BJ (cell line): ENCODE measurements at places on chromosomes 12 and 14.

GRCh38 chr12:21828136-21828775 lies 53.8 kb upstream of the KCNJ8 start:
- no peak for DNase-seq

DNA sequence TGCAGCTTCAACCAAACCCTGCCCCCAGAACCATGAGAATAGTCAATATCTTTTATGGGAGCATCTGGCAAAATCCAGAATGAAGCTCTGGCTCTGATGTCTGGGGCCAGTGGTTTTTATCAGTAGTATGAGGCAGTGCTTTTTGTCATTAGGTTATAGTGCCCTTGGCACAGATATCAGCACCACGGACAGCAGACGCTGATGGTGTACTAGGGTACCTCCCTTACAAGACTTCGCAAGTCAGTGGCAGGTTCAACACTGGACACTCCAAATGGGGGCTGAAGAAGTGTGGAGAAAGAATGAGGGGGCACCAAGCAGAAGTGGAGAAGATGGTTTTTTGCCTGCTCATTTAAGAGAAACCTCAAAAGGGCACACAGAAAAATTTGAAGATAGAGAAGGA lies 68.2 kb upstream of the E2F7 start:
- no peak for DNase-seq

- DNase-seq, result no peak
Measured at GRCh38 chr14:79415726-79416125, 795.6 kb downstream of the DIO2 start.

GRCh38 chr12:115155665-115156645 lies 472.0 kb upstream of the TBX3 start:
- DNase-seq, result peak; percentile 99

- DNase-seq, result no peak
Measured at GRCh38 chr14:51432302-51432948, 192.4 kb downstream of the TMX1 start.

DNA sequence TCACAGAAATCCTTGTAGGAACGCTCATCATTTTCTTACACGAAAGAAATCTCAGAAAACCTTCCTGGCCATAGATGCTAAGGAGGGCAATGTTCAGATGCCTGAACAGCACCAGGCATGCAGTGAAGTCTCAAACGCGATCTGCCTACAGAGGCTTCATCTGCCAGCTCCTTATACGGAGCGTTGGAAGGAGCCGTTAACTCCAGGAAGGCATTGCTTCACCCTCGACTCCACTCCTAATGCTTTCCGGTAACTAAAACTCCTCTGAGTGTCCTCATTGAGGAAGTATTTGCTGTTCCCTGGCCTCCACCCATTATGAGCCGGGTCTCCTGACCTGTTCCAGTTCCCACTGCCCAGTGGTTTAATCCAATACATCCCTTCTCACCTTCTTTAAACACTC lies 502.7 kb downstream of the BCL11B start:
- no peak for DNase-seq

GRCh38 chr14:51444353-51445000 lies 204.4 kb downstream of the TMX1 start:
- no peak for DNase-seq

DNA sequence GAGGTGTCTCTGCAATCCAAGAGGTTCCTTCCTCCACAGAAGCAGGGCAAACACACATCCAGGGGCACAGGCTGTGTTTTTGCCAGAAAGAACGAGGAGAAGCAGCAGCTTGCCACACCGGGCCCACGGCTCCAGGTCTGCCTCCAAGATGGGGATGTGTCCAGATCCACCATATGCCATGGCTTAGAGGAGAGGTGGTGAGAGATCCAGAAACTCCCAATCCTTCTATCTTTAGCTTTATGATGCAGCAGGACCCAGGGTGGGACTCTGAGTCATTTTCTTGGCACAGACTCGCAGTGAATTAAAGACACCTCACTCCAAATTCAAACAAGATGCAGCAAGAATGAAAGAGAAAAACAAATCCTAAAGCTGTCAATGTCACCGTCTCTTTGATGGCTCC lies 481.4 kb upstream of the TMEM132C start:
- peak; percentile 54 for DNase-seq

GRCh38 chr12:104600036-104600712 lies 143.4 kb downstream of the CHST11 start:
- no peak for DNase-seq

DNA sequence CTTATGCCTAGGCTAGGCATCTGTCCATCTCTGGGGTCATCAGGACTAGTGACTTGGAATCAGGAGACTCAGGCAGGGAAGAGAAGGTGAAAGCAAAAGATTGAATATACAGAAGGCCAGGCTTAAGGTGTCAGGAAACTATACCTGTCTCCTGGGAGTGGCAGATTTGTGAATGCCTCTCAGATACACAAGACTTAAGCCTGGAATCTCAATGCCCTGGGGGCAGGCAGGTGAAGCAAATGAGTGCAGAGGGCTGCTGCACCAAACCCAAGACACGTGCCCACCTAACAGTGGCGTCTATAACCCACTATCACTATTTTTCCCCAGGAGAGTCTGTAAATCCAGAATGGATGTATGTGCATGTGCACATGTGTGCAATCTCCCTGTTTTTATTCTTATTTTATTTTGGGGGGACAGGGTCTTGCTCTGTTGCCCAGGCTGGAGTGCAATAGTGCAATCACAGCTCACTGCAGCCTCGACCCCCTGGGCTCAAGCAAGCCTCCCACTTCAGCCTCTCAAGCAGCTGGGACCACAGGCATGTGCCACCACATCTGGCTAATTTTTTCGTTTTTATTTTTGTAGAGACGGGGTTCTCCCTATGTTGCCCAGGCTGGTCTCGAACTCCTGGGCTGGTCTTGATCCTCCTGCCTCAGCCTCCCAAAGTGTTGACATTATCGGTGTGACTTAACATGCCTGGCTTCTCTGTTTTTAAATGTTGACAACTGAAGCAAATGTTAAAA lies 31.9 kb upstream of the FOS start:
- no peak for DNase-seq

GRCh38 chr12:131994589-131994988 lies 44.8 kb downstream of the EP400 start:
- DNase-seq, result no peak

- no peak for DNase-seq
Measured at GRCh38 chr12:24113701-24114100, 164.2 kb upstream of the SOX5 start.
